ENCODE measurements at places on chromosomes 1 and 21. TPM values are rescaled to one million over a fixed set of nuclear protein-coding genes. Genes with fewer than 3 reads are reported as not detected.

DNA sequence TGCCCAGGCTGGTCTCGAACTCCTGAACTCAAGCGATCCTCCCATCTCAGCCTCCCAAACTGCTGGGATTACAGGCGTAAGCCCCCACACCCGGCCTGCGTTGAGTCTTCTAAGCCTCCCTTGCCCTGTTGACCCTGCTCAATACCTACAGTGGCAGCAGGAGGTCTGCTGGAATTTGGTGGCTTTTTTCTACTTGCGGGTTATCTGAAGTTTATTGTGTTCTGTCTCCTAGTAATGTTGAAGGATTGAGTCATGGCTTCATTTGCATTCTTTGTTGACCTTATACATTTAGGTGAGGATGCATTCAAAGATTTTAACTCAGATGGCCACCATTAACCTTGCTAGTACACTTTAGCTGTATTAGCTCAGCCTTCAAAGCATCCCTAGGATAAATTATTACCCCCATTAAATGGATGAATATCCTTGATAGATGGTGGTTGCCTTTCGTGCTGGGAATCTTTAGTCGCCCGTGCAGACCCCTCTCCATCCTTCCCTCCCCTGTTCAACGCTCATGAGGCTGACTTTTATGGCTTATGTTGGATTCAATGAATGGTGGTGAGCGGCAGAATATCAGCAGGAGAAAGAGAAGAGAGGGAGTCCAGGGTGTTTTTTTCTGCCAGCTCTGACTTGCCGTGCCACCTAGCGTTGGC, 9.7 kb upstream of the NPPB start:
- DNase-seq: no peak

- DNase-seq: no peak
Observed at GRCh38 chr1:161083748-161084596, 5.4 kb downstream of the NECTIN4 start.

DNA sequence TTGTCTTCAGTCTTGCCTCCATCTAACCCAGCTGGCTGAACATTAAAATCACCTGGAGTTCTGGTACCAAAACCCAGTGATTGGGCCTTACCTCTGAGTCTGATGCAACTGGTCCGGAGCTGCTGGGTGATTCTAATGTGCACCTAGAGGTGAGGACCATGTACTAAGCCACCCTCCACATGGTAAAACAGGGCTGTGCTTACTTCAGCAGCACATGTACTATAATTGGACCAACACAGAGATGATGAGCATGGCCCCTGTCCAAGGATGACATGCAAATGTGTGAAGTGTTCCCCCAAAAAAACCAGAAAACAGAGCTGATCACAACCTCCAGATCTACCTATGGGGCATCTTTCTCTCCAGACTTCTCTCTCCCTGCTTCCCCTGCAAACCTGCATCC, 37.0 kb downstream of the ELK4 start:
- DNase-seq: no peak

The ILDR2 gene
- 0.20 TPM for total RNA-seq

DNA sequence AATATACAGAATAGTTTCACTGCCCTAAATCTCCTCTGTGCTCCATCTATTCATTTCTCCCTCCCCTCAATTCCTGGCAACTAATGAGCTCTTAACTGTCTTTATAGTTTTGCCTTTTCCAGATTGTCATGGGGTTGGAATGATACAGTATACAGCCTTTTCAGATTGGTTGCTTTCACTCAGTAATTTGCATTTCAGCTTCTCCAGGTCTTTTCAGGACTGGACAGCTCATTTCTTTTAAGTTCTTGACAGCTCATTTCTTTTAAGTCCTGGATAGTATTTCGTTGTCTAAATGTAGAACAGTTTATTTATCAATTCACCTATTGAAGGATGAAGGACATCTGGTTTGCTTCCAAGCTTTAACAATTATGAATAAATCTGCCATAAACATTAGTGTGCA, 22.6 kb downstream of the KRTAP21-3 start:
- no peak for DNase-seq

The KLHL20 gene
- total RNA-seq: 24.8 TPM

DNA sequence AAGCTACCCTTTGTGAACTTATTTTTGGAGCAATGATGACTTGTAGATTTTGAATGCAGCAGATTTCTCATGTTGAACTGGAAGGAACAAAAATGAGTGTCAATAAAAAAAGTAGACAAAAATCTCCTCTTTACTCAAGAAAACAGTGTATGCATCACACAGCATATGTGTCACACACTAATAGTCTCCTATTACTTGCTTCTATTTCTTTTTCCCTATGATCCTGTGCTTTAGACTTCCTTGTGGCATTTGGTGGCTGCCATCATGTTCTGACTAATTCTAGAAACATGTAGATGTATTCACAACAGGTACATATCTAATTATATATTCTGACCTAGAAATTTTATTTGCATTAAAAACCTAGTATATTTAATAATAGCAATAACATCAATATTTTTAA, 14.3 kb downstream of the RC3H1 start:
- no peak for DNase-seq

- DNase-seq: no peak
Observed at GRCh38 chr1:5972198-5972520, 20.1 kb downstream of the NPHP4 start.

DNA sequence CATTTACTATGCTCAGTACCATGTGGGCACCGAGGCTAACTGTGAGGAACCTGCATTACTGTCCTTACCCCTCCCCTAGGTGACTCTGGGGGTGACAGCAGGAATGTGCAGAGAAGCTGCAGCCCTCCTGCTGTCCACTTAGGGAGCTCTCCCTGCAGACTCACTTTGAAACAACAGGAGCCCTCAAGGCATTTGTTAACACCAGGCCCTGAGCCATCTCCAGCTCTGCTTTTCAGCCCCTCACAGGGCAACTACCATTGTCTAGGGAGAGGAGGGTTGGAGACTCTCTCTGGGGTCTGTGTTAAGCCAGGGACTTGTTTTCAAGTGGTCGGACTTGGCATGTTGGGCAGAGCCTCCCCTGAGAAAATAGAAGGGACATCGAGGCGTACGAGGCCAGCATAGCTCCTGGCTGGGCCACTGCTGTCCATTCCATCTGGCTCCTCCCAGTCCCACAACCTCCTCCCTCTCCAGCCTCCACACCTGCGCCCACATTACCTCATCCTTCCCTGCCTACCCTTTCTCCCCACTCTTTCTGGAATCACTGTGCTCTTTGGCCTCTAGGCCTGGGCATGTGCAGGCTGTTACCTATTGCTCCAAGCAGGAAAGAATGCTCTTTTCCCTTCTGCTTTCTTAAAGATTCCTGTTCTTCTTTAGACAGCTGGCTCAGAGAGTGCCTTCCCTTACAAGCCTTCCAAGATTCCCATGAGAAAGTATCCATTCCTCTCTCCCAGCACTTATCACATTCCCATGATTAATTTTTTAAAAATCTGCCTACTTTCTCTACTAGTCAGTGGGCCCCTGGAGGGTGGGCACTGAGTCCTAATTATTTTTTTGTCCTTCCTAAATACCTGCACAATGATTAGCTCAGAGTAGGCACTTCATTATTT, 102.7 kb upstream of the GCLM start:
- DNase-seq: no peak

- no peak for DNase-seq
Observed at GRCh38 chr1:44672961-44673674, 1.2 kb downstream of the TMEM53 start.

The ABCA4 gene
- not detected for total RNA-seq

The TRIM67 gene
- not detected for total RNA-seq

DNA sequence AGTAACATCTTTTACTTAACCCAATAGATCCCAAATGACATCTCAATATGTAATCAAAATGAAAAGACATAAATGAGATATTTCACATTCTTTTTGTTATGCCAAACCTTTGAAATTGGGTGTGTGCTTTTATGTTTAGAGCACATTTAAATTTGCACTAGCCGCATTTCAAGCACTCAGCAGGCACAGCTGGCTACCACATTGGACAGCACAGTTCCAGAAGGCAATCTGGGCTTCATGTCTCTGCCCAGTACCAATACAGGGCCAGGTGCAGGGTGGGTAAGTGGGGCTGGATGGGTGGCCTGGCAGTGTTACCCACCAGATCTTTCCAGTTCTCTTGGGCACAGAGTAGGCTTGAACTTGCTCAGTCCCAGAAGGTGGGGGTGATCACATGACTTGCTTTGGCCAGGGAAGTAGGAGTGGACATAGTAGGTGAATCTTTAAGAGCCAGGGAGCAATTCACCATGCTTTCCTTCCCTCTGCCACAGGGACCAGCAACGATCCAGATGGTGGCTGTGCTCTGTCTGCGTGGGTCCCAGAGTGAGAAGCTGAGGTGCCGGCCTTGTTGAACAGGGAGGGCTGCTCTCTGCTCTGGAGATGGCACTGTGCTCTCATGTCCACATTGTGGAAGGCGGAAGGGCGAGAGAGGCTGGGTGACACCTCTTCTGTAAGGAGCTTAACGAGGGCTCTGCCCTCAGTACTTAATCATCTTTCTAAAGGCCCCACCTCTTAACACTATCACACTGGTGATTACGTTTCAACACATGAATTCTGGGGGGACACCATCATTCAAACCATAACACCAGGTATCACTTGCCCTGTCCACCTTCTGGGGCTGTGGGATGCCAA, 261.4 kb downstream of the GRIK3 start:
- DNase-seq: no peak

DNA sequence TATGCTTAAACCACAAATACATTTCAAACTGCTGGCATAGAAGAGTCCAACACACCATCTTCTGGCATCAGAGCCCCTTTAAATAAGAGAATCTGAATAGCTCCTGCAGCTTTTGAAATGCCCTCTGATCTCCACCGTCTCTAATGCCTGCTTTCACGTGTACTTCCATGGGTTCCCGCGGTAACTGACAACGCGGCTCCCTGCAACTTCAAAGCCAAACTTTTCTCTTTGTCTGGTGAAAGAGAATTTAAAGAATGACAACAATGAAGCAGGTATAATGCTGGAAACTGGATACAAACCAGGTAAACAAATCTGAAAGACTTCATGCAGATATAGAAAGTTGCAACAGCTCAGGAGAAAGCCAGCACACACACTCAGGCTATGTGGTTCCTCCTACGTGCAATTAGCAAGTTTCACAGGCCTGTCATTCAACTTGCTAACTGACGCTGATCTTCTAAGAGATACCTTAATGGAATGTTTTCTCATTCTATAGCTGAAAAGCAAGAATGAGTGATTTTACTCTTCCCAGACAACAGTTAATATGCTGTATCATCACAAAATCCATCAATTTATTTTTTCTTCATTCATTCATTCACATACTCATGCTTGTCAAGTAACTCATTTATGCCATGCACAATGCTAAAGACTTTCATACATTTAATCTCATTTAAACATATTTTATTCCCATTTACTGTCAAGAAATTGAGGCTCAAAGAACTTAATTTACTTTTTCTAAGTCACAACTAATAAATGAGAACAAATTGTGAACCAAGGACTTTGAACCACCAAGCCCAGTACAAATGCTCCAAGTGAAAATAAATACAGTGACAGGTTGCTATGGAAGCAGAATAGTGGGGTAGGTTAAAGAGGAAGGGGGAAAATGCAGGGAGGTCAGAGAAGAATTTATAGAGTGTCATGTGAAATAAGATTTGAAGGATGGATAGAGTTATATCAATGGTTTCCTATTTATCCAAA, 202.7 kb upstream of the SNX7 start:
- no peak for DNase-seq

The GUCA2A gene
- not detected for total RNA-seq

DNA sequence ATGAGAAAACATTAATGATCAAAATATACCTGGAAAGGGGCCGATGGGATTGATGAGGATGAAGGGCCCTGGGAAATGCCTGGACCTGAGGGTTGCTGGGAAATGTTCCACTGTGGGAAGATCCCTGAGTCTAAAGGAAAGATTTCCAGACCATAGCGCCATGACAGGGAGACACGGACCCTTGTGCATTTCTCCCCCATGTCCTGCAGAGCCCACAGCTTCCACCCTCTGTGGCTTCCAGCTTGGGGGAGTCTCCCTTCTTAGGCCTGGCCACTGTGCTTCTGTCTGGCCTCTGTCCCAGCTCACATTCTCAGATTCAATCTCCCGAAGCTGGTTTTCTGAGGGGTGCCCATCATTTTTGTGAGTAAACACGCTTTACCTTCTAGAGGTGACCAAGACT, 1.0 kb upstream of the PRAMEF12 start:
- no peak for DNase-seq

GRCh38 chr1:214066936-214067335, 79.2 kb downstream of the PROX1 start:
- no peak for DNase-seq

The UMODL1 gene
- total RNA-seq: 0.99 TPM

DNA sequence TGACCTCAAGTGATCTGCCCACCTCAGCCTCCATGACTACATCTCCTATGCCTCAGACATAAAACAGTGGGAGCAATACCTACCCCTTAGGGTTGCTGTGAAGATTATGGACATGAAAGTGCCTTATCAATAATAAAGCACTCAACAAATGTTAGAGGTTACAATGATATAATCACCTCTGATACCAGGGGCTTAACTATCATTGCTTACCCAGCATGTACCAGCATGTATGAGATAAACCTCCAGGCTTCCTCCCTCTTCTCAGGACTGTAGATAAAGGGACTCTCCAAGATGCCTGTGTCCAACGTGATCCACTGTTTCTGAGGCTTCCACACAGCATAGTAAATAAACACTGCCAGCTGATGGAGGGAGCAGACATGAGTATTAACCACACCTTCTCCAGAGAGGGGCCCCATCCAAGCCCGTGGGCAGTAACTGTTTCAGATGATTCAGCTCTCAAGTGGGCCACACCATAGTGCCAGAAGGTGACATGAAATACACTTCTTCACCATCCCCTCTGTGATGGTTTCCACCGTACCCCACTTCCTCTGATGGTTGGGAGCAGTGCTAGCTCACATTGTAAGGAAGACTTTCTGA, 26.2 kb downstream of the RHBDL2 start:
- DNase-seq: no peak

The LCE6A gene
- total RNA-seq: not detected

- no peak for DNase-seq
Observed at GRCh38 chr1:201573030-201573429, 34.1 kb downstream of the NAV1 start.

The MYOC gene
- not detected for total RNA-seq

GRCh38 chr1:41261926-41262618, 20.0 kb upstream of the SCMH1 start:
- DNase-seq: no peak

DNA sequence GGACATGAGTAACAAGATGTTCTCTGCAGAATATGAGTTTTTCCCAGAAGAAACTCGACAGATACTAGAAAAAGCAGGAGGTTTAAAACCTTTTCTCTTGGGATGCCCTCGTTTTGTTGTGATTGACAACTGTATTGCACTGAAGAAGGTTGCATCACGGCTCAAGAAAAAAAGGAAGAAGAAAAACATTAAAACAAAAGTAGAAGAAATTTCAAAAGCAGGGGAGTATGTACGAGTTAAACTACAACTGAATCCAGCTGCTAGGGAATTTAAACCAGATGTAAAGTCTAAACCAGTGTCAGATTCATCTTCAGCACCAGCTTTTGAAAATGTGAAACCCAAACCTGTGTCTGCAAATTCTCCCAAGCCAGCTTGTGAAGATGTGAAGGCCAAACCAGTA, 92.5 kb downstream of the TTC3 start:
- DNase-seq: no peak

DNA sequence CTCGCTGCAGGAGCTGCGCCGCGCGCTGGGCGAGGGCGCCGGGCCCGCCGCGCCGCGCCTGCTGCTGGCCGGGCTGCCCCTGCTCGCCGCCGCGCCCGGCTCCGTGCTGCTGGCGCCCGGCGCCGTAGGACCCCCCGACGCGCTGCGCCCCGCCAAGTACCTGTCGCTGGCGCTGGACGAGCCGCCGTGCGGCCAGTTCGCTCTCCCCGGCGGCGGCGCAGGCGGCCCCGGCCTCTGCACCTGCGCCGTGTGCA, 730 bp downstream of the OLIG1 start:
- DNase-seq: no peak

The RNF186 gene
- total RNA-seq: not detected

The PGLYRP4 gene
- total RNA-seq: not detected

Measured in T-helper 17 cell (primary cell).